ENCODE measurements at places on chromosomes 3 and 15.

DNA sequence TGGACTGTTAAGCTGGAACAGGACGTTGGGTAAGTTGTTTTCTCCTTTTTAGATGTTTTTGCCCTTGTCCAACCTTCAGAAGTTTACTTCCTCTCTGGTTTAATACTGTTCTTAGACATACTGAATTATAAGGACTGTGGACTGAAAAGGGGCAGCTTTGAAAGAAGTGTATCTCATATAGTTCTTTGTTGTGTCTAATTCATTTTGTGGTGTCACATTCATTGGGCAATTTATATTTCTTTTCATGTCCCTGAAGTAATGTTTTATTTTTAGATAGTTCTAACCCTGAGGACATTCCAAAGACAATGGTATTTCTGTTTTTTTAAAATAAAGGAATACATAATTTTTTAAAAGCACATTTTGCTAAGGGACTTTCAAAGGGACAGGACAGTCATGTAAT is 45.2 kb downstream of the TMEM108 start:
- DNase-seq: no peak

DNA sequence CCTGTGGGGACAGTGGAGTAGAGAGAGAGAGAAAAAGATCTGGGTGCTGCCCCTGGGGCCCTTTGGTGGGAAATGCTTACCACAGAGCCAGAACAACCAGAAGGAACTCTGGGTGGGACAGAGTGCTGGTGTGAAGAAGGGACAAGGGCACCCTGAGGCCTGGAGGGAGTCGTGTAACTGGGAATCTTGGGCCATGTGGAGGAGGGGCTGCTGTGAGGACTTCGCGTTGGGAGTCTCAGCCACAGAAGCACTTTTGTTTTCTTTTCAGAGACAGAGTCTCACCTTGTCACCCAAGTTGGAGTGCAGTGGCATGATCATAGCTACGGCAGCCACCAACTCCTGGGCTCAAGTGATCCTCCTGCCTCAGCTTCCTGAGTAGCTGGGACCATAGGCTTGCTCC is 24.3 kb downstream of the XYLB start:
- no peak for DNase-seq

- no peak for DNase-seq
Measured at GRCh38 chr15:45251888-45252287, at the start of gene SLC28A2. TSS of gene SLC28A2 (plus strand) at chr15:45252234. CDS start at chr15:45253216, 982 bp downstream.

GRCh38 chr15:33131552-33132232 is 62.8 kb downstream of the FMN1 start:
- DNase-seq: peak; percentile 31

DNA sequence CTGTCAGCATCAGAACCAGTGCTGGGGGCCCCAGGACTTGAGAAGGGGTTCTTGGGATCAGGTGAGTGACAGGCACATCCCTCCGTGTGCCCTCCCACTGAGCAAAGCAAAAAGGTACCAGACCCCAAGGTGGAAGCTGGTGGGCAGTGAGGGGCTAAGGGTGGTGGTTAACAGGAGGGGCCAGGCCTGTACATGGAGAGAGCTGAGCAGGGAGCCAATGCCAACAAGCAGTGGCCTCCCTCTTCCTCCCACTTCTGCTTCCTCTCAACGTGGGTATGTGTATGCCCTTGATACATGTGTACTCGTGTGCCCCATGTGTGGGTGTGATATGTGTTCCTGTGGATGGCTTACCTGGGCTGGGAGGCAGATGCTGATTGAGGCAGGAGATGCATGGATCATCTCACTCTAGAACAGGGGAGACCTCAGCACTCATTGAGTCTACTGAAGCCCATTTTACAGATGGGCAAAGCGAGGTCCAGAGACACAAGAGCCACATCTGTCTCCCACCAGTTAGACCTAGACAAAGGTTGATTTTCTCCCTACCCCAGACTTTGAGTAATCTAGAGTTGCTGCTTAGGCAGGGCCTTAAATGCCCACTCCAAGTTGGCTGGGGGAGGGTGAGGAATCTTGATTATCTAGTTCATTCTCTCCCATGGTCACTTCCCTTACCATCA is 945 bp downstream of the VIPR1 start:
- no peak for DNase-seq

GRCh38 chr3:171874251-171874681 is 31.1 kb downstream of the TMEM212 start:
- peak; percentile 97 for DNase-seq
